ENCODE measurements at places on chromosomes 7 and 10.

- DNase-seq = no peak
Observed at GRCh38 chr7:74069086-74069541, 14.5 kb upstream of the LIMK1 start.

DNA sequence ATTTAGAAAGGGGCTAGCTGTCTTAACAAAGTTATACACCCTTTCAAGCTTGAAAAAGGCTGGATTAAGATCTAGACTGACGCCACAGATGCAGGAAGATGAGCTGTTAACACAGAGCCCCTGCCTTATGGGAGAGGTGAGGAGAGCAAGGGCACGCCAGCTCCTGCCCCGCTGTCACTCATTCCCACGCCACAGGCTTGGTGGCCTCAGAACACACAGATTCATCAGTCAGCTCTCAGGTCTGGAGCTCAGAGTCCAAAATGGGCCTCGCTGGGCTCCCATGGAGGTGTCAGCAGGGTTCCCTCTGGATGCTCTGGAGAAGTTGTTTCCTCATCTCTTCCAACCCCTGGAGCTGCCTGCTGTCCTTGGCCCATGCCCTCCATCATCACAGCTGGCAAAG, 554.2 kb downstream of the TCERG1L start:
- no peak for DNase-seq

DNA sequence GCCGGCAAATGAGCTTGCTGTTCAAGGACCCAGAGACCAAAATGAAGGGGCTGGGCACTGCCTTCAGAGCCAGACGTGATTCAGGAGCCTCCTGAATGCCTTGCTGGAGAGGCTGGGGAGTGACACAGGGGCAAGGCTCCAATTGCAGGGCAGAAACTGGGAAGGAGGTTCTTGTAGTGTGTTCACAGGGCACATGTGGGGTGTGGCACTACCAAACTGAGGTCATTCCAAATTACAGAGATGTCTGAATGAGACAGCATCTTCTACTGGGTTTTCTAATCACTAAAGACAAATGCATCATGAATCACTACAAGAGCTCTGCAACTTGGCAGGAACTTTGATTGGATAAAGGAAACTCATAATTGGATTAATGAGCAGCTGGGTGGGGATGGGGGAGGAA, 17.8 kb downstream of the CRTAC1 start:
- no peak for DNase-seq

- no peak for DNase-seq
Observed at GRCh38 chr10:34413214-34413613, 401.9 kb downstream of the PARD3 start.

GRCh38 chr7:21616796-21617436, 74.1 kb downstream of the DNAH11 start:
- peak; percentile 20 for DNase-seq

DNA sequence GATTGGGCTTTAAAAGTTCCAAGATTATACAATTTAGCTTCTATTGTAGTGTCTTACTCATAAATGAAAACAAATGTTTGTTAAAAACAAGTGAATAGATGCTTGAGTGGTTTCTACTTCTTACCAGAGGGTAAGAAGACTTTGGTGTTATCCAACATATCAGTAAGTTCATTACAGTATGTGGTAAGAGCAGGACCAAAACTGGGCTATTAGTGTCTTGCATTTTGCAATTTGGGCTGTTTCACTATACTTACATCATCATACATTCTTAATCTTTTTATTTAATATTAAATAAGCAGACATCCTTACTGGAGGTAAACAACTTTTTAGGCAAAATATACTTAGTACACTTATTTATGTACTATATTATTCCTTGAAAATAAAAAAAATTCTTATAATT, 248.4 kb upstream of the HGF start:
- DNase-seq = peak; percentile 14

DNA sequence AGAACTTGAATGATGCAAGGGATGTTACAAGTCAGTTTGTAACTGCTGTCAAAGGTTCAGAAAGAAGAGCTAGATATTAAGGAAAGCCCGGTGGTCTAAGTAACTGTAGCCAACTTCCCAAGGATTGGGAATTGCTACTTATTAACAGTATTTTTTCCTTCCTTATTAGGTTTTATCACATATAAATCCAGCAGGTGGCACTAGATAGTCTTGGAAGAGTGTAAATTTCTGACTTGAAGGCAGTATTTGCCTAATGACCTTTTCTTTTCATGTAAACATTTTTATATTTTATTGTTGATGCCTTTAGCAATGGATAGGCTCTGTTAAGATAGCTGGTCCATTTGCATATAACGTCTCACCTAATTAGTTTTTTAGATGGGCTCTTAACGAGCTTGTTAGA, 51.2 kb downstream of the ANLN start:
- no peak for DNase-seq

- no peak for DNase-seq
Observed at GRCh38 chr7:3297105-3297819, 3.8 kb upstream of the SDK1 start.

DNA sequence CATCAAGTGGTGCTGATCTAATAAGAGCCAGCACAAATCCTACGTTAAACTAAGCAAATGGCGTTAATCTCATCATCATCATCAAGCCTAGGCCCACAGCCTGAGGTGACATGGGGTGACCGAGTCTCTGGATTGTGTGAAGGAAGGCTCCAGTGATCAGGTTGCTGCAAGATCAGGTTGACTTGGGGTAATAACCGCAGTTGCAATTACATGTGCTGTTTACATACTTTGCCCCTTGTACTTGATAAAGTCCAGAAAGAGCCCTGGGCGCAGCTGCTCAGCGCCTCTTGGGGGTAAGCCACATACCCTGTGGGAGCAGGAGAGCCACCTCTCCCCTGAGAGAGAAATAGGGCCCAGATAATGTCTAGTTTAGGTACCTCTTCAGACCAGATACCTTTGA, 228.1 kb downstream of the WDR11 start:
- DNase-seq = no peak

DNA sequence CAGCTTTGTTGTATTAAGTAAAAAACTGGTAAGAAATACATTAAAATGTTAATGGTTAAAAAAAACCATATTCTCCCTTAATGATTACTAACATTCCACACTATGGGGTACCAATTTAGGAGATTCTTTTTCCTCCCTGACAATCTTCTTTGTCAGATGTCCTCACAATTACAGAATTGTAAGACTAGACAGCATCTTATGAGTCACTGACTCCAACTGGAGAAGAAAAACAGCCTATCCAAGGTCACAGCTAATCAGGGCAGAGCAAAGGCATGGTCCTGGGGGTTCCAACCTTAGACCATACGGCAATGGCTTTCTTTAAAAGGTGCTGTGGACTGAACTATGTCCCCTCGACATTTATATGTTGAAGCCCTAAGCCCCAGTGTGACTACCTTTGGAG, 127.6 kb downstream of the DLG5 start:
- no peak for DNase-seq
